Astrocyte of the spinal cord (primary cell): ENCODE measurements at places on chromosomes 13 and 19.

GRCh38 chr13:112722433-112723263 is 32.8 kb downstream of the ATP11A start:
- peak; percentile 64 for DNase-seq

DNA sequence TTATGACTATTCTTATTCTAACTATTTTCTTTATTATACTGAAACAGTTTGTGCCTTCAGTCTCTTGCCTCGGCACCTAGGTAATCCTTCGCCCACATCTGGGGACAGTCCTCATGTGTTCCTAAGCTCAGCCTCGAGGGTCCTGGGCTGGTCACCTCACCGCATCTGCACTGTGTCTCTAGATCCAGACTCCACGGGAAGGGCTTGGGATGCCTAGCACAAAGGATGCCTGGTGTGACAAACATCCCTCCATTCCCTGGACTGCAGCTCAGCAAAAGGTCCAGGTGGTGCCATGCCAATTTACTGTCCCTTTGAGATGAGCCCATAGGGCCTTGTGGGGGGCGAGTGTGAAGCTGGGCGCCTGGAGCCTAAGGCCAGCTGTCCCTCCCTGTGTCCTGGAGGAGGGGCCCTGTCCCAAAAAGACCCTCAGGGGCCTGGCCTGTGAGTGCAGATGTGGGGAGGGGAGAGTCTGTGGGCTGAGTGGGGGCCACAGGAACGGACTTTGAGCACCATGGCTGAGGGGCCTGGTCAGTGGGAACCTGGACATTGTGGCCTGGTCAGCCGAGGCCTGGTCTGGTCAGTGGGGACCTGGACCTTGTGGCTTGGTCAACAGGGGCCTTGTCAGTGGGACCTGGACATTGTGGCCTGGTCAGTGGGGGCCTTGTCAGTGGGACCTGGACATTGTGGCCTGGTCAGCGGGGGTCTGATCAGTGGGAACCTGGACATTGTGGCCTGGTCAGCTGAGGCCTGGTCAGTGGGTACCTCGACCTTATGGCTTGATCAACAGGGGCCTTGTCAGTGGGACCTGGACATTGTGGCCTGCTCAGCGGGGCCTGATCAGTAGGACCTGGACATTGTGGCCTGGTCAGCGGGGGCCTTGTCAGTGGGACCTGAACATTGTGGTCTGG is 45.1 kb upstream of the TPM4 start:
- no peak for DNase-seq

DNA sequence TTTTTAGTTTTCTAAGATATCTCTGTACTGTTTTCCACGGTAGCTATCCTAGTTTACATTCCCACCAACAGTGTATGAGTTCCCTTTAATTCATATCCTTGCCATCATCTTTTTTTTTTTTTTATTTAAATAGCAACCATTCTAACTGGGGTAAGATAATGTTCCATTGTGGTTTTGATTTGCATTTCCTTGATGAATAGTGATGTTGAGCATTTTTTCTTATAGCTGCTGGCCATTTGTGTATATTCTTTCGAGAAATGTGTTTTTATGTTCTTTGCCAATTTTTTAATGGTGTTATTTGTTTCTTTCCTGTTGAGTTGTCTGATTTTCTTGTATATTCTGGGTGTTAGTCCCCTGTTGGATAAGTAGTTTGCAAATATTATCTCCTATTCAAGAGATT is 454.8 kb downstream of the DACH1 start:
- DNase-seq, result no peak

DNA sequence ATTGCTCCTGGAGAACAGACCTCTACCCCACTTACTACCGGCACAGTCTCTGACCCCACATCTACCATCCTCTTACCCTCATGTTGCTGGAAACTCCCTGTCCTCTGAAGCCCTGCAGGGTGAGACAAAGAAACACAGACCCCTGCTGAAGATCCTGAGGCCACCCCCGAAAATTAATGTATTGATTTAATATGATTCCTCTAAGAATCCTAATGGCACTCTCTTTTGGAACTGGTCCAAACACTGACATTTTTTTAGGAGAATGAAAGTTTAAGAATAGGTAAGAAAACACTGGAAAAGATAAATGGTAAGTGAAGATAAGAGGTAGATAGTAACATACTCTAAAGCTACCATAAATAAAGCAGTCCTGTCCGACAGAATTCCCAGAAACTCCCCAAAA is 5.3 kb downstream of the DMKN start:
- DNase-seq, result no peak

DNA sequence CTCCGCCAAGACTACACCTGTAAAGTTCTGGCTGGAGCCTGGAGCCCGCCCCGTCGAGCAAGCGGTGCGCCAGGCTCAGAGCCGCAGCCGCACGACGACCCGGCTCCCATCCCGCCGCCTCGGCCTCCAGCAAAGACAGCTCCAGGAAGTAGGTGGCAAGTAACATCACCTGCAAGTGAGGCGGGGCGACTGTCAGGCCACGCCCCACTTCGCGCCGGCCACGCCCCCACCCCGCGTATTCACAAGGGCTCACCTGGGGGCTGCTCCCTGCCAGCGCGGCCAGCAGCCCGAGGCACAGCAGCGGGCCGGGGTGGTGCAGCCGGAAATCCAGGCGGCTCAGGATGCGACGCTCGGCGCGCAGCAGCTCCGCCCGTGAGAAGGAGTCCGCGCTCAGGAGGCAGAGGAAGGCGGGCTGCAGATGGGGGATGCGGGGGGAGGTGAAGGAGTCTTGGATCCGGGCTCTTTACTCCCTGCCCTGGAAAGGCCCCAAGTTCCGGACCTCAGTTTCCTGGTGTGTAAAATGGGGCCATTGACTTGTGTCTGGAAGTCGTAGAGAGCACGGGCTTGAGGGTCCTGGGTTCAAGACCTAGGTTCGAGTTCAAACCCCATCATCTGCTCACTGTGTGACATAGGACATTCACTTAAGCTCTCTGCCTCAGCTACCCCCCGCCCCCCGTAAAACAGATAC is 3.2 kb downstream of the CCNP start:
- no peak for DNase-seq

DNA sequence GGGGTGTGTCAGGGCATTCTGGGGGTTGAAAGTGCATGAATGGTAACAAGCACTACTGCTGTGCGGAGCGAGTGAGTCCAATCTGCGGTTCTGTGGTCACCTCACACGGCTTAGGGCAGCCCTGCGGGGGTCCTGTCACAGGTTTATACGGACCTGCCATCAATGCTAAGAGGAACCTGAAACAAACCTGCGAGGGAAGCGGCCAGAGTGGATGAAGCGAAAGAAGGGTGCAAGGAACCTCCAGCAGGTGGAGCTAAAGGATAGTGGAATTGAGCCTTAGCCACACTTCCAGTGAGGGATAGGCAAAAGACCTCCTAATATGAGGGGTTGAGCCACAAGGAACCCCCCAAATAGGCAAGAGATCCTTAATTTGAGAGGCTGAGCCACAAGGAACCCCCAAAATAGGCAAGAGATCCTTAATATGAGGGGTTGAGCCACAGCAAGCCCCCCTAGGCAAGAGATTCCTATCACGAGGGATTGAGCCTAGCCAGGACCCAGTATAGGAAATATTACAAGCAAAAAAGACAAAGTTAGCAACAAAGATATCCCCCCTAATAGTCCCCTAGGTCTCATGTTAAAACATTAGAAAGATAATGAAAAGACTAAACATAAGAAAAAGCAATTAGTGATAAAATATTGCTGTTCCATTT is 6.3 kb upstream of the ZNF69 start:
- peak; percentile 45 for DNase-seq

DNA sequence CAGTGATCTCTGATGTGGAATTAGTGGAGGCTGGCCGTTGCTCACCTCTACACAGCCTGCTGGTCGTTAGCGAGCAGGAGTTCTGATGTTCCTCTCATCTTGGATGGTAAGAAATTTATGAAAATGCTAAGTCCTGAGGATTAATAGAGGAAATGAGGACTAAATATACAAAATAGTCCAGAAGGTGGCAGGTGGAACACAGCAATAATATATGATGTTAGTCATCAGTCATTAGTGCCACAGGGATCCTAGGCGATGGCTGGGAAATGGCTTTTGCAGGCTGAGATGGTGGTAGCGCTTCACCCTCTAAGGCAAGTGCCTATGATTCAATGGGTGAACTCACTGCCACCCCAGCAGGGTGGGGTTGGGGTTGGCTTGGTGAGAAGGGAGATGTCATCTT is 338.6 kb upstream of the TMTC4 start:
- DNase-seq, result no peak

DNA sequence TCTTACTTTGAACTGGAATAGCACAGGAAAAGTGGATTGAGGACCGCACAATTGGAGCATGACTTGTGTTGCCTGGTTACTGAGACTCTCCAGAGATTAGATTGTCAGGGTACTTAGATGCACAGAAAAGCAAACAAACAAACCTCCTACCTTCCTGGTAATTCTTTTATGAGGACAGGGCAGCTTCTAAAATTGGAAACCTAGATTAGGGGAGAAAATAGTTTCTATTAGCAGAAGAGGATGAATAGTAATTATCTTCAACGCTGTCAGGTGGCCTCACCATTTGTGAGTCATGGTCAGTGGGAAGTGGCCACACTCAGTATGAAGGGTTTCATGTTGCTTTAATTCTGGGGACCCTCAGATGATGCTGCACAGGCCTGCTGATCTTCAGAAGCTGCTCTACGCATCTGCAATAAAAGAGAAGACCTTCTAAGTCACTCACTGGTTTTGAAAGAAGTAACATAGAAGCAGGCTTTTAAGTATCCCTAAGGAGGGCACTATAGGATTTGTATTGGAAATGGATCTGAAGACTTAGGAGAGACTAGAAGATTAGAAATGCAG is 106.8 kb downstream of the LACC1 start:
- no peak for DNase-seq

DNA sequence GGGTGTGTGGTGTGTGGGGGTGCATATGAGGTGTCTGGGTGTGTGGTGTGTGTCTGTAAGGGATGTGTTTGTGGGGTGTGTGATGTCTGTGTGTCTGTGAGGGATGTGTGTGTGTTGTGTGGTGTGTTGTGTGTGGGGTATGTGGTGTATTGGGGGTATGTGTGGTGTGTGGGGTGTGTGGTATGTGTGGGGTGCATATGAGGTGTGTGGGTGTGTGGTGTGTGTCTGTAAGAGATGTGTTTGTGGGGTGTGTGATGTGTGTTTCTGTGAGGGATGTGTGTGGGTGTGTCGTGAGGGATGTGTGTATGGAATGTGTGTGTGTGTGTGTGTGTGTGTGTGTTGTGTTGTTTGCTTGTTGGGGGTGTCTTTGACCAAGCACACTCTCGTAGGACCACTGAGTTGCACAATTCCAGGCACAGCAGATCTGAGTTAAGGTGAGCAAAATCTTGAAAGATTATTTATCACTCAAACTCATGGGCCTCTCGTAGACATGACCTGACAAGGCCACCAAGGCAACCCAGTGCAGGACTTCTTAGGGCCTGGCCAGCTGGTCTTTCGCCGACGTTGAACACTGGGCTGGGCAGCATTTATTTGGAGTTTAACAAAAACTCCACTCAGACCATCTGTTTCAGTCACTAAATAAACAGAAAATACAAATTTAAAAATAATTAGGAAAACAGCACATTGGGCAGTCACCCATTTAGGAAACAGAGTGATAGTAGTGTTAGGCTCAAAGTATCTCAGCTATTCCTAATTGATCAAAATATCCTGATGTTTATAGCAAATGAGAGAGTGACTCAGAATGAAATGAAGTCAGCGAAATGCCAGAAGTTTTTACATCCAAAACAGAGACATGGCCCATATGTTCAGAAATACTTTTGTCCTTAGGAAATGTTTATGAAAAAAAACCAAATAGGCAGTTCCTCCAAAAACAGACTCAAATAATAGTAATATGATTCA is 301.1 kb downstream of the FGF9 start:
- DNase-seq, result no peak

GRCh38 chr19:47005873-47006272 is 13.8 kb upstream of the NPAS1 start:
- no peak for DNase-seq

DNA sequence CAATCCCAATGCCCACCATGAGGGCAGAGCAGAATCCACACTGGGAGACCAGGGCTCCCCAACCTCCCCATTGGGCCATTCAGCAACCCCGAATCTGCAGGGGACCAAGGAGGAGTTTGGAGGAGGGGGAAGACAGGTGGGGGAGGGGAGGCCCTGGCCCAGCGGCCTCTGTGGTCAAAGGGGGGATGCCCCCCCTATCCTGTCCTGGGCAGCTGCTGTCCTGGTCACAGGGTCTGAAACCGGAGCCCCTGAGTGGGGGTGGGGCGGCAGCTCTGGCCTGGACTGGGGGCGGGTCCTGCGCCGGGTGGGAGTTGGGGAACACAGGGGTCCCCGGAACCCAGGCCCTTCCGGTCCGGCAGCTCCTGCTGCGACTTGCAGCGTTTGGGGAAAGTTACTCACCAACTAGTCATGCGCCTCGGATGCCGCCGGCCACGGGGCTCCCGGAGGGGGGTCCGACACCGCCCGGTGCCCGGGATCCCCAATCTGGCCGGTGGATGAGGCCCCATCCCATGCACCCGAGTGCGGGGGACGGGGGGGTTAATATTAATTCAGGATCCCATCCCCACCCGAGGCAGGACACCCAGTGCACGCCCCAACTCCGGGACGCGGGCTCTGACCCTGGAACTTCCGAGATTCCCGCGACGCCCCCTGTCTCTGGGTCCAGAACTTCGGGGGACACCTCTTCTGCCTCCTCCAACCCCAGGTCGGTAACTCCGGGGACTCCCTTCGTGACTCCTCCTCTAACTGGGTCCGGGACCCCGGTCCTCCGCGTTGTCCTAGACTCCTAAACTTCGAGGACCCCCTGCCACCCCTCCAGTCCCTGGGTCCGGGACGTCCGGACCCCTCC is 872 bp downstream of the HOMER3 start:
- peak; percentile 67 for DNase-seq

DNA sequence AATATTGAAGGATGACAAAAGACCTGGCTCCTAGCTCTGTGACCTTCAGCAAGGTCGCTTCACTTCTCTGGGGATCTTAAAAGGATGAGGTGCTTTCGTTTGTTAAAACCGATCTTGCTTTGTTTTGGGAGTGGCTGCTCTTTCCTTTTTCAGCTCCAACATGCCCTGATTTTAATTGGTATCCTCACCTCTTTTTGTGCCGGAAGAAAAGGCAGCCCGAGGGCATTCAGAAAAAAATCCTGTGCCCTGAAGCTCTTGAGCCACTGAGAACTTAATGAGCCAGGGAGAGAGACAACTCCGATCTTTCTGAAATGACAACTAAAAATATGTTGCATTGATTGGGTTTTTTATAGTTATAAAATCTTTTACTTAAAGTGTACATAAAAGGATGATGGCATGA is 19.4 kb downstream of the CLDN10 start:
- DNase-seq, result no peak

DNA sequence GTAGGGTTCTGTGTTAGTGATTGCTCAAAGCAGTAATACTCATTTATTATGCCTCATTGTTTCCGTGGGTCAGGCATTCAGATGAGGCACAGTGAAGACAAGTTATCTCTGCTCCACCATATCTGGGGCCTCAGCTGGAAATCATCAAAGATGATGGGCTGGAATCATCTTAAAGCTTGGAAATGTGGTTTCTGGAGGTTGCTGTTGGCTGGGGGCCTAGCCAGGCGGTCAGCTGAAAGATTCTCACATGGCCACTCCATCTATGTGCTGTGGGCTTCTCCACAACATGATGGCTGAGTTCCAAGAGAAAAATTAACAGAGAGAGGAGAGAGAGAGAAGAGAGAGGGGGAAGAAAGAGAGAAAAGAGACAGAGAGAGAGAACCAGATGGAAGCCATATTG is 75.5 kb downstream of the OLFM4 start:
- DNase-seq, result no peak

- no peak for DNase-seq
These were observed 874 bp upstream of the DNM2 start for GRCh38 chr19:10717054-10717355.
